ENCODE measurements at places on chromosomes 1 and 21.

DNA sequence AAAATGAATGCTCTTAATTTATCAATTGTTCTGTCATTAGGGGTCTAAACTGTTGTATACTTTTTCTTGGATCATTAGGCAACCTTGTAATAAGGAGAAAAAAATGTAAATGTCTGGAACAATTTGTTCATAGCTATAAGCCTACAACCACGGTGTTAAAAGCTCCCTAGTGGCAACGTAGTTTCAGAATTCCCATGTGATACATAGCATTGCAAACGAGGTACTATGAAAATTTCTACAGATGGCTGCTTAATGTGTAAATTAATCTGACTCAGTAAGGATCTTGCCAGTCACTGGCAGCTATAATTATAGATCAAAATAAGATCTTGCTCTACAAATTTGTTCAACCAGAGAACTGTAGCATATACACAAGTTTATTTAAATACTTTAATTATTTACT is 304.1 kb upstream of the ADGRL4 start:
- no peak overlapping the region for H3K27ac ChIP-seq
- H3K4me3 ChIP-seq, result no peak overlapping the region
- DNase-seq, result no peak

DNA sequence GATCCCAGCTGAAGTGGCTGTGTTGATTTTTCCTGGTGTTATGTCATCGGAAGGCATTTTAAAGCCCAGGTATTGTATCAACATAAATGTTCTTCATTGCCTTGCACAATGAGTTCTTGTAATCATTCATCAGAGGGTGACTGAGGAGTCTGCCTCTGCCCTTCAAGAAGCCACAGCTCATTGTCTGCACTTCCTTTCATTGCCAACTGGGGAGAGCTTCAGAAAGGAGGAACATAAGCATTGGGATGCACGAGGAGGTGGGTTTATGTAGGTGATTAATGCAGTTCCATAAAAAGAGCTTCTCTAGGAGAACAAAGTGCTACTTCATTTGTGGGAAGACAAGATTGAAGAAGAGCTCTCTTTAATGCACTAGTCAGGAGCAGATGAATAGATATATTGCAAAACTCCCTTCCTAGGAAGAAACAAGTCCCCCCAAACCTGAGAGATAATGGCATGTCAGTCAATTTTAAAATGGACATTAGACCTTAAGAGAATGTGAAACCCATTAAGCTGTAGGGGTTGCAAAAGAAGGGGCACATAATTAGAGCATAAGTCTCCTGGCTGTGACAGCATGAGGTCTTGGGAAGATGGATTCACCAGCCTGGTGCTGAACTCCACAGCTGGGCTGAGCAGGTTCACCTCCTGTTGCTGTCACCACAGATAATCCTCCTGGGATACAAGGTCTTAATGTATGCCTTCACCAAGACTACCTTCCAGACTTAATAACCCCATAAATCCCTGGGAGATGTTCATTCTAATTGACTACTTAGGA is 124.6 kb downstream of the BACH1 start:
- no peak for DNase-seq
- no peaks in the 10 kb centered on the region for H3K27me3 ChIP-seq
- no peaks in the 10 kb centered on the region for H3K36me3 ChIP-seq
- H3K4me1 ChIP-seq, result no peaks in the 10 kb centered on the region

- no peaks in the 10 kb centered on the region for H3K27me3 ChIP-seq
- H3K36me3 ChIP-seq, result no peaks in the 10 kb centered on the region
- H3K27ac ChIP-seq, result no peak overlapping the region
- DNase-seq, result no peak
- H3K4me1 ChIP-seq, result no peaks in the 10 kb centered on the region
- H3K4me3 ChIP-seq, result no peak overlapping the region
Measured at GRCh38 chr1:30637183-30637980, 86.0 kb downstream of the MATN1 start.

DNA sequence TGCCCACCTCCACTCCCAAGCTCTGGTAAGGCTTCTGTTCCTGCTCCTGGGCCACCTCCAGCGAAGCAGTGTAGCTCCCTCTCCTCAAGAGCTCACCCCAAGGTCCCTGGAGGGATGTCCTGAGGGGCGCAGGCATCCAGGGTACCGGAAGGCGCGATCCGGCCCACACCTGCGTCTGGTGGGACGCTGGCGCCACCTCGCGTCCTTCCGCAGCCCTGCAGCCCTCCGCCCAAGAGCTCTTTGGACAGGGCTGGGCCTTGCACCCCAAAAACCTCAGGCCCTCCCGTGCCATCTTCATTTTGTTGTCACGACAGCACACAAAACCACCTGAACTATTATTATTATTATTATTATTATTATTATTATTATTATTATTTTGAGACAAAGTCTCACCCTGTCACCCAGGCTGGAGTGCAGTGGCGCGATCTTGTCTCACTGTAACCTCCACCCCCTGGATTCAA is 49.2 kb upstream of the PAX7 start:
- peaks cover 10% of the 10 kb centered on the region for H3K27me3 ChIP-seq
- H3K4me3 ChIP-seq, result no peak overlapping the region
- H3K27ac ChIP-seq, result no peak overlapping the region

DNA sequence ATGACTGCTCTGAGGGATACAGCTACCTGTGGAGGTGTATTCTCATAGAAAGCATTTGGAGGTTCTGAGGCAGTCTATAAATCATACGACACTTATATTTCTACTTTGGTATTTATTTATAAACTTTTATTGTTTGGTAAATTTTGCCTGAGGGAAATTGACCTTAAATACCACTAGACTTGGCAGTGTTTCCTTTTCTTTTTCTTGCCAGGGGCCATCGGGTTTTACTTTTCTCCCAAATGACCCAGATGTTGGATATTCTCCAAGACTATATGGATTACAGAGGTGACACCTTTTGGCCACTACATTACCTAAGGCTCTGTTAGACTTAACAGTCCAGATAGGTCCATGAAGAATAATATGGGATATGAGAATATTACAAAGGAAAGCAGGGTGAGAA is 28.2 kb downstream of the CHD1L start:
- no peak overlapping the region for H3K4me3 ChIP-seq
- DNase-seq, result no peak
- H3K4me1 ChIP-seq, result no peaks in the 10 kb centered on the region
- no peak overlapping the region for H3K27ac ChIP-seq
- H3K27me3 ChIP-seq, result no peaks in the 10 kb centered on the region
- no peaks in the 10 kb centered on the region for H3K36me3 ChIP-seq

All from breast epithelium (tissue), 4 donors.